Kidney (tissue), 22 donors: ENCODE measurements at places on chromosomes 6 and 20. TPM values are rescaled to one million over a fixed set of nuclear protein-coding genes. Genes with fewer than 3 reads are reported as not detected.
A peak's percentile ranks its signal among the peaks of the same experiment; 100 is the strongest.

- DNase-seq, result no peak
- H3K4me1 ChIP-seq, result no peaks in the 10 kb centered on the region
- H3K27me3 ChIP-seq, result no peaks in the 10 kb centered on the region
- no peaks in the 10 kb centered on the region for H3K36me3 ChIP-seq
Measured at GRCh38 chr20:47141941-47142773, 214.3 kb downstream of the ZMYND8 start.

GRCh38 chr6:43921548-43922425, 151.8 kb downstream of the VEGFA start:
- H3K27ac ChIP-seq, result no peak overlapping the region
- peaks cover 11% of the 10 kb centered on the region for H3K4me1 ChIP-seq
- no peak overlapping the region for H3K4me3 ChIP-seq
- H3K36me3 ChIP-seq, result no peaks in the 10 kb centered on the region

DNA sequence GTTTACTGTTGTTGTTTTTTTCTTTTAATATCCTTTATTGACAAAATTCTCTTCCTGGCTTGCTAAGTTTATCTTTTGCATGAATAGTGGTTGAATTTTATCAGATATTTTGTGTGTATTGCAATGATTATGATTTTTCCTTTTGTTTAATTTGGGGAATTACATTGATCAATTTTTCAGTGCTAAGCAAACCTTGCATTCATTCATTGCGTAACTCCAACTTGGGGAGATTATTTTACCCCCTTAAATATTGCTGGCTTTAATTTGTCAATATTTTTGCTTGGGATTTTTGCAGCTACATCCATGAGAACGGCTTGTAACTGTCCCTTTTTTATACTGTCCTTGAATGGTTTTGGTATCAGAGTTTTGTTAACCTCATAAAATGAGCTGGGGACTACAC, 63.4 kb downstream of the SERAC1 start:
- H3K27ac ChIP-seq, result no peak overlapping the region
- DNase-seq, result no peak
- H3K36me3 ChIP-seq, result no peaks in the 10 kb centered on the region
- H3K4me1 ChIP-seq, result no peaks in the 10 kb centered on the region

- no peaks in the 10 kb centered on the region for H3K27me3 ChIP-seq
- no peak overlapping the region for H3K27ac ChIP-seq
- DNase-seq, result no peak
- no peaks in the 10 kb centered on the region for H3K36me3 ChIP-seq
Measured at GRCh38 chr6:35681298-35681697, 7.4 kb downstream of the FKBP5 start.

DNA sequence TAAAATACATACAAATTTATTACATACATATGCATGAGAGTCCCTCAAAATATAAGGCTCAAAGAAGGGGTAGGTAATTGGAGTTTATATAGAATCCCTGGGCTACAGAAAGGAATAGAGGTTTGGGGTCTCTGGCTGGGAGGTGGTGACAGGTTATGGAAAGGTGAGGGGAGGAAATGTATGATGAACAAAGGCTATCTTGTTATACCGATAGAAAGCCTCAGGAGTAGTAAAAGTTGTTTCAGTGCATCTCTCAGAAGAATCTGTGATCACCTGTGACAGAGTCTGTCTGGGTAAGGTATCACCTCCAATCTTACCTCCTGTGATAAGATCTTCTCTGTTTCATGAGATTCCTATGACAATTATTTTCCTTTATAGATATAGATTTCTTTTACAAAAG, 252.9 kb upstream of the AGPAT4 start:
- no peak overlapping the region for H3K4me3 ChIP-seq
- H3K4me1 ChIP-seq, result no peaks in the 10 kb centered on the region
- no peaks in the 10 kb centered on the region for H3K27me3 ChIP-seq
- no peak for DNase-seq
- no peak overlapping the region for H3K27ac ChIP-seq

DNA sequence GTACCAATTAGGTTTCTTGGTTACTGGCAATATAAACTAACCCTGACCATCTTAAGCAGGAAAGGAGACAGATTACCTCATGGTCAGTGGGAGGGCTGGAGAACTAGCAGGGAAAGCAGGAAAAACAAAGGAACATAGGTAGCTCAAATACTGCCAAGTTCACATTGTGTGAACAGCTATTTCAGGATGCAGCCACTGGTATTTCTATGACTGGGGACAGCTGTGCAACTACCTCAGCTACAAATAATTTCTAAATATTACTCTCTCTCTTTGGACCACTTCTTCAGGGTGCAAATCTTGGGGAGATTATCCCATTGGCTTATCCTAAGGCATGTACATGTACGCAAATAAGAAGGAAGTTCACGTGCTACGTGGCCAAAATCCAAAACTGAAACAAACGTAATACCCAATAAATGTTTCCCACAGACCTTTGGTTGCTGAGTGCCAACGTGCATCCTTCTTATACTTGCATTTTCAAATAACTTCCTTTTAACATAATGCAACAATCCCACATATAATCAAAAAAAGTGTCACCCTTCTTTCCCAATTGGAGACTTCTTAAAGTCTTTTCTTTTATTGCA, 180.9 kb downstream of the PHF3 start:
- H3K4me1 ChIP-seq, result no peaks in the 10 kb centered on the region
- H3K27ac ChIP-seq, result no peak overlapping the region
- no peak for DNase-seq
- no peaks in the 10 kb centered on the region for H3K27me3 ChIP-seq

- no peak overlapping the region for H3K27ac ChIP-seq
- no peak for DNase-seq
- no peaks in the 10 kb centered on the region for H3K27me3 ChIP-seq
- no peak overlapping the region for H3K4me3 ChIP-seq
- no peaks in the 10 kb centered on the region for H3K4me1 ChIP-seq
Measured at GRCh38 chr6:124132256-124132655, 328.6 kb downstream of the NKAIN2 start.

EDN3 gene
- total RNA-seq, result 0.19 TPM

GRCh38 chr6:142696123-142697000, 248.6 kb downstream of the HIVEP2 start:
- no peaks in the 10 kb centered on the region for H3K36me3 ChIP-seq
- no peaks in the 10 kb centered on the region for H3K4me1 ChIP-seq
- no peaks in the 10 kb centered on the region for H3K27me3 ChIP-seq
- DNase-seq, result peak; percentile 56
- no peak overlapping the region for H3K4me3 ChIP-seq
- no peak overlapping the region for H3K27ac ChIP-seq

DNA sequence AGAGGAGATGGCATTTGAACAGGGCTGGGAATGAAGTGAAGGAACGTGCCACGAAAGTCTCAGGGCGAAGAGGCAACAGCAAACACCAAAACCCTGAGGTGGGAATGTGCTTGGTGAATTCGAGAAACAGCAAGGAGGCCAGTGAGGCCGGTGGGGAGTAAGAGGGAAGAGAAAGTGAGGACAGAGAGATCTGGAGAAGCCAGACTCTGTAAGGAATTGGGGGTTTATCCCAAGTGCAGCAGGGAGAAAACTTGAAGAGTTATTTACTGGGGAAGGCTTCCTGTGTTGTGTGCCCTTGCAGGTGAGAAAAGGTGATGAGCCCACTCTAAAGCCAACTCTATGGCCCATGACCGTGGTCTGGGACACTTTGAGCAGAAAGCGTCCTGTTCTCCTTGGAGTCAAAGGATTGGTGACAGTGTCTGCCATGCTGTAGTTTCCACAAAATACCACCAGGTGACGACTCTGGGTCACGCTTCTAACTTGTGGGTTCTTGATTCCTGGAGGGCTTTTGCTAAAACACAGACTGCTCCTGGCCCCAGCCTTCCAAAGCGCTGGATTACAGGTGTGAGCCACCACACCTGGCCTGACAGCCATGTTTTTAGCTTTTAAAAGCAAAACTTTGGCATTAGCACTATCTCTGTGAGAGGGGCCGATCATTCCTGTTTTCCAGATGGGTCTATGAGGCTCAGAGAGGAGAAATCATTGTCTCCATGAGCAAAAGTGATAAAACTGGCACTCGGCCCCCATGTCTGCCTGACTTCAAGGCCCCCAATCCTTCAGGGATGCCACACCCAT, 18.0 kb upstream of the CSNK2A1 start:
- peak; percentile 80 for DNase-seq
- no peaks in the 10 kb centered on the region for H3K4me1 ChIP-seq
- H3K4me3 ChIP-seq, result no peak overlapping the region
- H3K27me3 ChIP-seq, result no peaks in the 10 kb centered on the region

HLA-G gene
- total RNA-seq, result 0.35 TPM

DNA sequence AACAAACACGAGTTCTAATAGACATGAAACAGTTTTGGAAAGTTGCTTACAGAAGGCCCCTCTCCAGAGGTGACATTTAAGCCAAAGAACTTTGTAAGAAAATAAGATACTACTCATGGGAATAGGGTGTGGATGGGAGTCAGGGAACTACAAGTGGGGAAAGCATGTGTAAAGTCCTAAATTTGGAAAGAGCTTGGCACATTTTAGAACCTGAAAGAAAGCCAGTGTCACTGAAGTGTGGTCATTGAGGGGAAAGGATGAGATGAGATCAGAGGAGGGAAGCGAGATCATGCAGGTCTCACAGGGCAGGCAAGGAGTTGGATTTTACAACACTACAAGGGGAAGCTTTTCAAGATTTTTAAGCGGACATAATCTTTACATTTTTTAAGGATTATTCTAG, 38.0 kb downstream of the VGLL2 start:
- H3K27ac ChIP-seq, result no peak overlapping the region
- no peak overlapping the region for H3K4me3 ChIP-seq
- H3K36me3 ChIP-seq, result no peaks in the 10 kb centered on the region
- DNase-seq, result no peak

KCNB1 gene
- 1.2 TPM for total RNA-seq

DEFB124 gene
- total RNA-seq, result 2.5 TPM

DNA sequence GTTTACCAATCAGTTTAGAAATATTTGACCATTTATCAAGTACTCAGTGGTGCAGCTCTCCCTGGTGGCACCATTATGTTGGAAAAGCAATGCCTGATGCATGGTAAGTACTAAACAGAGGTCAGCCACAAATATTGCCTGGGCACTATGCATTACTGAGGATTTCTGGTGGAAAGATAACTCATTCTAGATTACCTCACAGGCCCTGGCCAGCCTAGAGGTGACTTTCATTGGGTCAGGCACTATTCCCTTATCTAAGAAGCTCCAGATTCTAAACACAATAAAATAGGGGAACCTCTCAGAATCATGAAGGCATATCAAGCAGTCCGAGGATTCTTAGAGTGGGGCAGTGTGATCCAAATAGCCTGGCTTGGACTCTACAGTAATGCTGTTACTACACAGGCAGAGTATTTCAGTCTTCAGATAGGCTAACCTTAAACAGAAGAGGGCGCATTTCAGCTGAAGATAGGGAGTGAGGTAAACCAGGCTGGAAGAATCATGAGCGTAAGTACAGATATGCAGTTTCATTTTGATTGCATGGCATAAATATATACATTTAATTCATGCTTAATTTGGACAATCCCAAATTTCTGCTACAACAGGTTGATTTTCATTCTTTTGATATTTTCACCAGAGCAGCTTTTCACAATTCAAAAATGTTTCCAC, 12.1 kb downstream of the LGSN start:
- H3K36me3 ChIP-seq, result no peaks in the 10 kb centered on the region
- H3K4me1 ChIP-seq, result no peaks in the 10 kb centered on the region
- no peak for DNase-seq

- H3K36me3 ChIP-seq, result no peaks in the 10 kb centered on the region
- DNase-seq, result no peak
- H3K27ac ChIP-seq, result no peak overlapping the region
- no peak overlapping the region for H3K4me3 ChIP-seq
- H3K27me3 ChIP-seq, result no peaks in the 10 kb centered on the region
Measured at GRCh38 chr6:157283330-157283898, 39.9 kb downstream of the TMEM242 start.

DNA sequence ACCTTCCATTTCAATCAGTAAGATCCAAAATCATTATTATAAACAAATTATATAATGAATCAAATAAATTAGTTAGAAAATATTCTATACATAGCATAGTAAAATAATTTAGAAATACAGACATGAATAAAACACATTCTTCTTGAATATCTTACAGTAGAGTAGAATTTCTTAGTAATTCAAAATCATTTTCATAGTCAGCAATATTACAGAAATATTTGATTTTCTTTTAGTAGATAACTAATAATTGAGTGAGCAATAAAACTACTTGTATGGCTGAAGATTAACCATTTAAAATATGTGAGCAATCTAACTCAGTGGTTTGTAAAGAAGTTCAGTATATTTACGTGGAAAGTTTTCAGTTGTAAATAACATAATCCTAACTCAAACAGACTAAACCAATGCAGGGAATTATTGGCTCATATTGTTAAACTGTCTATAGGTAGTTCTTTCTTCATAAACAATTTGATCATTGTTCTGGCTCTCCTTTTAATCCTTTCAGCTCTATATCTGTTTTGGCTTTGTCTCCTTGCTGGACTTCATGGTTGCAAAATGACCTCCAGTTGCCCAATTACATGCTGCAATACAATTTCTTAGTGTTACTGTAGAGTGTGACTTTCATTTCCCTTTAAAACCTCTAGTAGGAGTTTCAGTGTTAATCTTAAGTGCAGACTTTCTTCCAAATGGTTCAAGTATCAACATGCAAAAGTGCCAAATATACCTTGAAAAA, 307.5 kb downstream of the EYS start:
- H3K27ac ChIP-seq, result no peak overlapping the region
- H3K4me1 ChIP-seq, result no peaks in the 10 kb centered on the region
- no peak overlapping the region for H3K4me3 ChIP-seq
- H3K36me3 ChIP-seq, result no peaks in the 10 kb centered on the region
- DNase-seq, result no peak

TMEM151B gene
- not detected for total RNA-seq

DNA sequence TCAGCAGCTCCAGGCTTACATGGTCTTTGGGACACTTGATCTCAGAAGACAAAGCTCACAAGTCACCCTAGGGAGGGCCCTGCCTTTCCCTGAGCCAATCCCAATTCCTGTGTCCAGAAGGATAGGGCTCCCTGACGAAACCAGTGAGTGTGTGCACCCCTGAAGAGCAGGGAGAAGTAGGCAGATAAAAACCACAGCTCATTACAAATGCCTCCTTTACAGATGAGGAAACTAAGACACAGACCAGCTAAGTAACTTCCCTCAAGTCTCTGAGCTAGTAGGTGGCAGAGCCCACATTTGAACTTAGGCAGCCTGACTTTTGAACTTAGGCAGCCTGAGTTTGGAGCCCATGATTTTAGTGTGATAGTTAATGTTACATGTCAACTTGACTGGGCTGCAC, 6.7 kb upstream of the ZFAND3 start:
- no peaks in the 10 kb centered on the region for H3K36me3 ChIP-seq
- no peak overlapping the region for H3K4me3 ChIP-seq
- H3K4me1 ChIP-seq, result peaks cover 6% of the 10 kb centered on the region

- H3K36me3 ChIP-seq, result no peaks in the 10 kb centered on the region
- no peaks in the 10 kb centered on the region for H3K27me3 ChIP-seq
- H3K4me3 ChIP-seq, result no peak overlapping the region
- DNase-seq, result no peak
Measured at GRCh38 chr6:54802775-54803634, 43.6 kb upstream of the FAM83B start.

DNA sequence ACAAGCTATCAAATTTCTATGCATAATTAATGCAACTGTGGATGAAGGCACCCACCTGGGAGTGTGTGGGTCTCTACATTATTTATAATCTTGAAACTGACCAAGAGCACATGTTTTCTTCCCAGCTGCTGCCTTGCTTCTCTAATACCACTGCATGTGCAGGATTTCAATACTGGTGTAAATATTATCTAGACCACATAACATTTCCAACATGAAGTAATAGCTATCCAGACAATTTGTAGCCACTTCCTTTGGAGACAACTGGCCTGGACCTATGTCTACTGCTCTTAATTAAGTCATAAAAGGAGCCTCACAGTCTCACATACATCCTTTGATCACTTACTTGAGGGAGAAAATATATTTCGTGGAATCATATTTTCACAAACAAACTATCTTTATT, 180.7 kb downstream of the HIVEP2 start:
- no peaks in the 10 kb centered on the region for H3K27me3 ChIP-seq
- no peaks in the 10 kb centered on the region for H3K4me1 ChIP-seq
- no peaks in the 10 kb centered on the region for H3K36me3 ChIP-seq
- DNase-seq, result peak; percentile 6
- H3K4me3 ChIP-seq, result no peak overlapping the region
- no peak overlapping the region for H3K27ac ChIP-seq
